Progenitor cell of endocrine pancreas (in vitro differentiated cells): ENCODE measurements at places on chromosomes 5 and 9.

- DNase-seq: no peak
Observed at GRCh38 chr9:132857616-132858342, 20.3 kb downstream of the AK8 start.

- DNase-seq: no peak
Observed at GRCh38 chr5:135537745-135538144, 2.0 kb upstream of the NEUROG1 start.

GRCh38 chr5:163384669-163385068 lies 52.7 kb upstream of the CCNG1 start:
- no peak for DNase-seq

GRCh38 chr9:15333376-15333881 lies 26.4 kb upstream of the TTC39B start:
- no peak for DNase-seq

GRCh38 chr5:129361441-129362025 lies 98.6 kb upstream of the ADAMTS19 start:
- no peak for DNase-seq

- DNase-seq: no peak
Observed at GRCh38 chr9:130301483-130302286, 36.1 kb downstream of the HMCN2 start.

DNA sequence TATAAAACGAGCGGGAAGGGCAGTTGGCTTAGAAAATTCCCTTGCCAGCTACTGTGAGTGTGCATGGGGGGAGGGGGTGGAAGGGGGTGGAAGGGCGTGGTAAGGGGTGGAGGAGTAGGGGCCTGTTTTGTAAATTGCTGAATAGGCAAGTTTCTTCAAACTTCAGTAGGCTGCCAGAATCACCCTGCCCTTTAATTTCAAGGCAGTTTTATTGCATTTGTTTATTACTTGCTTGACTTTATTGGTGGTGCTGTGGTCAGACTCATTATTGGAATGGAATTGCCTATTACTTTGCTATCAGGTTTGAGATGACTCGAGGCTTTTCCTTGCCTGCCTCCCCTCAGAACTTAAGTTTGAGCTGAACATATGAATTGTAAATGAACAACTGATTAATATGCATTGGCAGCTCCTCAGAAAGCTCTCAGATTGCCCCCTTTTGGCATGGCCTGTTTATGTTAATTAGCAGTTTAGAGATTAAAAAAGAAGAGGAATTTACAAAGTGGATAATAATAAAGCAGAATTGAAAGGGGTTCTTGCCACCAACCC lies 76.0 kb downstream of the SEMA6A start:
- DNase-seq: no peak

DNA sequence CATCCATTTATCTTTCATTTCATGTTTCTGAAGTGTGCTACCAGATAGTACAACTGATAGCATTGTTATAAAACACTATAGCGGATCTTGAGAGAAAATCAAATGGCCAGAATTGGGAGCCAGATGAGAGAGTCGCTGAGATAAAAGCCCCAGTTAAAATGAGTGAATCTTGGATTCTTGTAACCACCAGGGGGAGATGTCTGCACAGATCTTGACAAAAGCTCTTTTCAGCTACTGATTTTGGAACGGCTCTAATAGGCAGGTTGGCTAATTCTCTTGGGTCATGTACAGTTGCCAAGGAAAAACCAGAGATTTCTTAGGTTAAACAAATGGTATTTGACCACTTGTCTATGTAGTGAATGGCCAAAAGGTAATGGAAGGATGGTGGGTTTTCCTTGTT lies 21.7 kb downstream of the F2RL2 start:
- DNase-seq: no peak

DNA sequence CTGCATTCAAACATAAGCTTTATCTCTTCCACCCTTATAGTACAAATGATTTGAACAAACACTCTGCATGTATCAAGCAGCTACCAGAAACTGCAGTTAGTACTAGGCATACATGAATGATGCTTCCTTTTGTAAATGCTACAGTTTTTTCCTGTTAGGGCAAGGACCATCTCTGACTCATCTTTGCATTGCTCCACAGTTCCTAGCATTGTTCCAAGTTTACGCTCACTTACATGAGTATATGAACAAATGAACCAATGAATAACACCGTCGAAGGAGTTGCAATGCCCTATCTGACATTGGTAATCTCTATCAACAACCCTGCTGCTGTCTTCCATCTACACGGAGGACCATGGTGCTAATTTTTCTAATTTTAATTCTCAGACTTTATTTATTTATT lies 2.1 kb upstream of the ALDH7A1 start:
- DNase-seq: no peak
